T1000 (cell line): ENCODE measurements at places on chromosomes 4 and X.

- DNase-seq = no peak
These were observed 26.8 kb upstream of the AP1S2 start for GRCh38 chrX:15881381-15881897.

DNA sequence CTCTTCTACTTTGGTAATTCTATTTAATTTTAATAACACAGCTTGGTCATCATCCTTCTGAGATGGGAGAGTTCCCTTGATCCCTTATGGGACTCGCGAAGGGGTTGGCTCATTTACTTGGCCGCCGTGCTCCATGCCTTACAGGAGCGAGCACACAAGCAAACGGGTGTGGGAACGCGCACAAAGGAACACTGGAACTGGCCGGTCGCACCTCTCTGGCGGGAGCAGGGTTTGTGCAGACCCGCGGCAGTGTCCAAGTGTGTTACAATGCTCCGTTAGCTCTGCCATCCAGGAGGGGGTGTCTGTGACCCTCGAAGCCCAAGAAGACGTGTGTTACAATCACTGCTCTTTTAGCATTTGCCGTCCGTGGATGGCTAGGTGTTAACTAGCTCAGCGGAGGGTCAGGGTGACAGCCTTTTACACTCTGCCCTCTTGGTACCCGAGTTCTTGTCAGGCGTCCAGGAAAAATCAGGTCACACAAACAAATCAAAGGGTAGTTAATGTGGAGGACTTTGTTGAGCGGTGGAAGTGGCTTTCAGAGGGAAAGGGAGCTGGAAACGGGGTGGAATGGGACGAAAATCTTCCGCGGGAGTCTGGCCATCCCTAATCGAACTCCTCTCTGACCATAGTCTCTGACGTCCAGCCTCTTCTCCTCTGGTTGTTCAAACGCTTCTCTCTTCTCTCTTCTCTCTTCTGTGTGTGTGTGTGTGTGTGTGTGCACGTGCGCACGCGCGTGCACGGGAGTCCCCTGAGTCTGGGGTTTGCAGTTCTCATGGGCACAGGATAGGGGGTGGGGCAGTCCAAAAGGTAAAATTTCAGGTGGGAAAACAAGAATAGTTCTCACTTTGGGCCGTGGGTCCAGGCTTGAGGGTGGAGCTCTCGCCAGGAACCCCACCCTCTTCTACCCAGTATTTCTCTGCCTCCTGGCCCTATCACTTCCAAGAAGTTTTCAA is 76.3 kb downstream of the SLC10A7 start:
- DNase-seq = no peak

- no peak for DNase-seq
These were observed 7.9 kb downstream of the C4orf17 start for GRCh38 chr4:99518601-99519295.

- DNase-seq = no peak
These were observed 24.9 kb downstream of the CD99L2 start for GRCh38 chrX:150873616-150874015.

GRCh38 chr4:40401631-40402030 is 66.5 kb downstream of the CHRNA9 start:
- DNase-seq = no peak

DNA sequence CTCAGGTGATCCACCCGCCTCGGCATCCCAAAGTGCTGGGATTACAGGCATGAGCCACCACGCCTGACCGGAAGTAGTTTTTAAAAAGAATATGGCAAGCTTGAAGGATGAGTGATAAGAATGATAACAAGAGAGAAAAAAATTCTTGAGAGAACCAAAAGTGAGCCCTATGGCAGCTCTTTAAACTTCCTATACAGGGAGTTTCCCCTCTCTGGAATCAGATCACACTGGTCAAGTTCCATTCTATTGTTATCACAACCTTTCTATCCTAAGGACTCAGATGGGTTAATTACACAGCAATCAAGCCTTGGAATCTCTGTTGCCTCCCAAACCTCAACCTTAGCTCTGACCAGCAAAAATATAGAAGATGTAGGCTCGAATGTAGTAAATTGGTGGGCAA is 33.8 kb upstream of the ZNF518B start:
- DNase-seq = no peak

DNA sequence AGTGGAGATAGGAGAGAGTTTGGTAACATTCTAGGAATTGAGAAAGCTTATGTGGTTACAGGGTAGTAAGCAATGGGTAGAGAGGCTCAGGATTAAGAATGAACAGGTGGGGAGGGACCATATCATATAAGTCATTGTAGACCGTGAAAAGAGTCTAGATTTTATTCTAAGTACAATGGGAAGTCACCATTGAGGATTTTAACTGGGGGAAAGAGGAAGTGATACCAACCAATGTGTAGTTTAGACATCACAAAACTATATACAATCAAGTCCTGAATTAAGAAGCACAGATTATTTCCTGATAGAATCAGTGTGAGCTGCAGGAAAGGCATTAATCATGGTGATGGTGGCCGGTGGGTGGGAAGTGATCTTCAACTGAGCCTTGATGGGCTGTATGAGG is 178.3 kb upstream of the ZIC3 start:
- no peak for DNase-seq

DNA sequence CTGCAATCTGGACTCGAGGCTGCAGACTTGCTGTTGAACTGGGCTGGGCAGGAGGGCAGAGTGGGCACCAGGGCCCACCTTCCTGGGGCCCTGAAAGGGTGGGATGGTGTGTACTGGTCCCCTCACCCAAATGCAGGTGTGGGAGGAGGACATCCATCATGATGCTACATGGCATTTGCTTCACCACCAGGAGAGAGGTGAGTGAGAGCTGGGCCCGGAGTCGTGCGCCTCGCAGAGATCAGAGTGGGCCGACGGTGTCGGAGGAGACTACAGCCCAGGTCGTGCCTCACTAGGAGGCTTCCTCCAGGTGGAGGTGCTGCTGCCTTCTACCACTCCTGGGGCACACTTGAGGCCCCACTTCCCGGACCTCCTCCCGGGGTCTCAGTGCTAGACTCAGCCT is 50.3 kb downstream of the SCML1 start:
- no peak for DNase-seq

- DNase-seq = no peak
These were observed 20.0 kb upstream of the S100G start for GRCh38 chrX:16629909-16630308.

GRCh38 chr4:108834835-108835384 is 72.1 kb upstream of the ETNPPL start:
- DNase-seq = no peak

DNA sequence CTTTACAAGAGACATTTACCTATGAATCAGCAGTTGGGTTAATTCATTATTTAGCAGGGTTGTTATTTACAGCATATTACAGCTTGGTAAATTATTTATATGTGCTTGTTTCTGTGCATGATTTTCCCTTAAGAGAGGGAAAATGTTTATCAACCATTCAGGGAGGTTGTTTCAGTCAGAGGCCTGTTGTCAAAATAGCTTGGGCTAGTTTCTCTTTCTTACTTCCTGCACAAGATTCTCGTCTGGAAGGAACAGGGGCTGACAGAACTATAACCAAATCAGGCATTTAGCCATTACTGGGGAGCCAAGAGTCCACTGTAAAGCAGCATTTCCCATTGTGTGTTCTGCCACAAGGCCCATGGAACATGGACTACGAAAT is 135.8 kb downstream of the HS6ST2 start:
- no peak for DNase-seq

DNA sequence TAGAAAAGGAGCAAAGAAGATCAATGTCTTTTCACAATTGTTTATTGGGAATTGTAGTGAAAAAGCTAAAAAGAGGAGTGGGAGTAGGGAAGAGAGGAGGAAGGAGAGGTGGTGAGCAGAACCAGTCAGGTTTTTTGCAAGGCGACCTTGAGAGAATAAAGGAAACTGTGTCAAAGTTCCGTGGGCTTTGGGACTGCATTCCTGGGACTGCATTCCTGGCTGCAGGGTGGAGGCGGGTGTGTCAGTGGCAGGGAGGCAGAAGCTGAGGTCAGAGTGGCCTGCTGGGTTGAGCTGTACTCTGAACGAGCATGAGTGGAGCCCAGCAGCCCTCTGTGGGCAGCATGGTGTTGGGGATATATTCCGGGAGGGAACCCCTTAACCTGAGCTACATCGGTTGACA is 66.8 kb upstream of the UCP1 start:
- DNase-seq = no peak

DNA sequence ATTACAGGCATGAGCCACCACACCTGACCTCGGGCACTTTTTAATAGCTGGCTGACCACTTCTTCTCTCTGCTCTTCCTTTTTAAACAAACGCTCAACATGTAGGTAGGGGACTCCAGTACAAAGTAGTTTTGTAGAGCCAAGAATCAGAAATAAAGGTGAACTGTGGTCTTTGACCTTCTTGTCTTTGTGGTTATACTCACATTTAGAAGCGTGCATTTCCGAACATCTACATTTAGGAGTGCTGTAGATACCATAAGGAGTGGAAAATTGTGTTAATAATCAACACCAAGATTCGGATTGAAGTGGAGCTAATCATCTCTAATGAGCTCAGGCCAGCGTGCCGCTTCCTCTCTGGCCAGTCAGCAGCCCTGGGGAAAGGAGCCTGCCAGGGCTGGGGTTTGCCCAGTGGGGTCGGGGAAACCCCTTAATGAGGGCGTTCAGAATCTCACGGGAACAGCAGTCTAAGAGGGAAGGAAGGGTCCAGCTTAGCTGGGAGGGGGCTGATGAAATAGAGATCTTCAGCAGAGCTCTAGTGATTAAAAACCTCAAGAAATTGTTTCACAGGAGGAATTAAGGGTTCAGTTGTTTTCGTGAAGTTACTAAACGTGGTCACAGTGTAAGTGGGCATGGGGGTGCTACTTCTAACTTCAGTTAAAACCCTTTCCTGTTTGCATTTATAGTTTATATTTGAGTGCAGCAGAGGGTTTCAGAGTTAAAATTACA is 81.2 kb downstream of the GAB1 start:
- no peak for DNase-seq

DNA sequence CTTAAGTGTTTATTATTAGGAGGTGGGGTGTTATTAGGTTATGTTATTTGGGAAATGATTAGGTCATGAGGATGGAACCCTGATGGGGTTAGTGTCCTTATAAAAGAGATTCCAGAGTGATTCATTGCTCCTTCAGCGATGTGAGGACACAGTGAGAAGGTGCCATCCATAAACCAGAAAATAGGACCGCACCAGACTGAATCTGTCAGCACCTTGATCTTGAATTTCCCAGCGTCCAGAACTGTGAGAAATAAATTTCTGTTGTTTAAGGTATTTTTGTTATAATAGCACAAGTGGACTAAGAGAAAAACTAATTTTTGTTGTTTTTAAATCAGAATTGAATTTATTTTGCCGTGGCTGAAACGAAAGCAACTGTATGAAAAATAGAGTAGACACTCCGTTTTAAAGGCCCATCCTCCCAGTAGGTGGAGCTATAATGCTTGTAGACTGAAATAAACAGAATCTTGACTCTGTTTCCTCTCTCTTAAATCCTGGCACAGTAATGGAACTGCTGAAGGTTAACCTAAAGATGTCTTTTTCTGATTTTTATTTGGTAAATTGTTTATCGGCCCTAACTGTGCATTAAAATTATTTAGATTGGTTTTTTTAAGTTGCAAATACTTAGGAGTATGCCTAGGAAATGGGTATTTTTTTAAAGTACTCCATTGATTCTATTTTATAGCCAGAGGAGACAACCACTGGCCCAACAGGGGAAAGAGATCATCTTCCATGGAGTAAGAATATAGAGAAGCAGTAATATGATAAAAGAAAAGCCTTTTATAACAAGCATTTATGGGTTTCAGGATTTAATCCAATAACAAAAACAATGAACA is 133.2 kb upstream of the ADAMTS3 start:
- no peak for DNase-seq

GRCh38 chr4:126603210-126603609 is 1029.5 kb upstream of the INTU start:
- no peak for DNase-seq

DNA sequence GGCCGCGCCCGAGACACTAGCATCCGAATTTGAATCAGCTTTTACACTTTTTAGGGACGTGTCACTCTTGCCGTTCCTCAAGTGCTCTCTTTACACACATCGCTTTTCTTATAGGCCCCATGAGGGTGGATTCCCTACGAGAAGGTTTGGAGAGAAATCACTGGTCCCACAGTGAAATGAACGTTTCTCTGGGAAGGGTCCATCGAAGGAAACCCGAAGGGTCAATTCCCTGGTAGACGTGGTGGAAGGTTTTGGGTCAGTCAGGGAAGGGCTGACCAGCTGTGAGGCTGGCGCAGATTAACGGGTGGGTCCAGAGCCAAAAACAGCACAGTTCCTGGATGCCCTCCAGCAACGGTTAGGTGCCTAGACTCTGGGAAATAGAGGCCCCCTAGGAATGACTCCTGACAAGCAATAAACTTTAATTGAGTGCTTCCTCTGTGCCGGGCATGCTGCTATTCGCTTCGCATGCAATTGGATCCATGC is 35.9 kb downstream of the ETDC start:
- DNase-seq = peak; percentile 16

DNA sequence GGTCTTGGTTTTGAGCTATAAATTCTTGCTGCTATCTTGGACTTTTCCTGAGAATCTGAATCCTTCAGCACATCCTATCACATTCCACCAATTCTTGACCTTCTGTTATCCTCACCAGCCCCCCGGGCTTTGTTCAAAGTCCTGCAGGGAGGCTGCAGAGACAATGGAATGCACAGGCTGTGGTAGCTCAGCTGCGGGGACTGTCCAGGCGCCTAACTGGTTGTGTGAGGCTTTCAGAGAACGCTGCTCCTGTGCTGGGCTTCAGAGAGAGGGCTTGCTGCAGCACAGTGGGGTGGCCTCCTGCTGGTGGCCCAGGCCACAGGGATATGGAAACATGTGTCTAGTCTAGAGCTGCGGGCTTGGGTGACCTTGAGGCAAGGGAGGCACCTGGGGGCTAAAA is 196.3 kb upstream of the GATB start:
- DNase-seq = no peak

DNA sequence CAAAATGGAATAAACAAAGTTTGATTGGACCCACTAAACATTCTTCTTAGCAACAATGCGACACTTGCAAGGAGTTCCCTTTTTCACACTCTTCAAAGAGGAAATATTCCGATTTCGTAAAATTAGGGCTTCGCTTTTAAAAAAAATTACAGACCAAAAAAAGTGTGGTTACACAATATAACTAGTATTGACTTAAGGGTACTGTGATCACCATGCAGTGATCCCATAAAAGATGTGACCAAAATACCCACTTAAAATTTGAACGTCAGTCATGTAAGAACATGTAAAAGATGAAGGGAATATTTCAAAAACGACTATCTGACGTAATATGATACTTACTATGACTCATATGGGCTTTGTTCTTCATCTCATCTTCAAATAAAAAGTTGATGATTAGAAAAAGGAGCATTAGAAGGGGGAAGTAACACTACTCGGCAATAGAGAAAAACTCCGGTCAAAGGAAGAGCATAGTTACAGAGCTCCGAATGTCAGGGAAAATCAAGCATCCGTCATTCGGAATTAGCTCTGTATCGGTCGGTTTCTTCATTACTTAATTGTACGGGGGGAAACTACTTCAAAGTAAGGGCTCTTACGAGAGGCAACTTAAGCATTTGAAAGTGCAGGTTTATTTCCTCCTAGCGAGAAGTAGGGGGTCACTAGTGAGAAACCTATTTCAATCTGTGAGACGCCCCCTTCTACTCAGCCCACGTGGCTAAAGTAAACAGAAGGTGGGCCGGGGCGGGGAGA is 1.3 kb upstream of the TET2 start:
- no peak for DNase-seq
